ENCODE measurements at places on chromosomes 16 and 17. TPM values are rescaled to one million over a fixed set of nuclear protein-coding genes. Genes with fewer than 3 reads are reported as not detected.

SLC9A5 gene
- 2.8 TPM for total RNA-seq

VASN gene
- total RNA-seq = 17.4 TPM

TMEM204 gene
- total RNA-seq = 63.1 TPM

MYH8 gene
- not detected for total RNA-seq

KRTAP4-1 gene
- total RNA-seq = not detected

ASPA gene
- 8.2 TPM for total RNA-seq

CSHL1 gene
- not detected for total RNA-seq

ATP1B2 gene
- total RNA-seq = 3.1 TPM

TAC4 gene
- total RNA-seq = not detected
